Lower lobe of right lung (tissue), 2 donors: ENCODE measurements at places on chromosomes 12 and 14. TPM values are rescaled to one million over a fixed set of nuclear protein-coding genes. Genes with fewer than 3 reads are reported as not detected.

The E2F7 gene
- total RNA-seq: 1.0 TPM

The PTPRB gene
- total RNA-seq: 91.4 TPM

GRCh38 chr12:84637926-84638325 is 274.7 kb downstream of the SLC6A15 start:
- DNase-seq: no peak

DNA sequence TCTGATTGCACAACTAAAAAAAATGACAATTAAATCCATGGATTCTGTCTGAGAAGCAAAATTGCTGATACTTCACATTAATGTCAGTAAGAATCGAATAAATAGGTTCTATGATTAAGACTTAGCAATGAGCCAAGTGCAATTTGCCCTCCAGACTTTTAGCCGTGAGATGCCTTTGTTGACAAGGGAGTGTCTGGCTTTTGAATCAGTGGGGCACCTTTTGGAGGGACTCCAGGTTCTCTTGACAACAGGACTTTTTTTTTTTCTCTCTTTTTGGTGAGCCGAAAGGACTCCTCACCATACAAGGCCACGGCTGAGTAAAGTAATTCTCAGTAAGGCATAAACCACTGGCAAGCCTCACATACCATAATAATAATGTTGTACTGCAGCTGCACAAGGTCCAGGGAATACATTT is 4.7 kb upstream of the MDM1 start:
- DNase-seq: no peak

GRCh38 chr12:93107514-93108312 is 178.6 kb upstream of the EEA1 start:
- no peak for DNase-seq

DNA sequence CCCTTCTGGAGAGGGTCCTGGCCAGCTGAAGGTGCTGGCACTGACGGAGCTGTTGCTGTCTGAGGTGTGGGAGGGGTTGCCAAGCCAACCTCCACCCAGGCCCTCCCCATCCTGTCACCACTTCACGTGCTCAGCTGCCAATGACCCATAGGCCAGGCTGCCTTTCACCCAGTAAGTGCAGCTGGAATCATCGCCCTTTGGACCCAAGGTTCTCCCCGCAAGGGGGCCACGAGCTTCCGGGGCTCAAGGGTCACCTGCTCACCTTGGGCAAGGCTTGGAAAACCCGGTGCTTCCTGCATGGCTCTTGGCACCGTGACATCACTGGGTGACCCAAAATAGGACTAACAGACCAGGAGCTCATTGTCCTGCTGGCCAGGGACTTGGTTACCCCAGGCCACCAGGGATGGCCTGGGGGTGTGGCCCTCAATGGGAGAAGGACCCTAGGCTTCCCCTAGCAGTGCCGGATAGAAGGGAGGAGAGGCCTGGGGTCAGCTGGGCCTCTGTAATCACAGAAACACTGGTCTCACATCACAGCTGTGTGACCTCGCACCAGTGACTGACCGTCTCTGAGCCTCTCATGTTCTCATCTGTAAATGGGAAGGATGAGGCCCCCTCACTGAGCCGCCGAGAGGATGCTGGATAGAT is 51.3 kb downstream of the CCDC85C start:
- DNase-seq: no peak
